ENCODE measurements at places on chromosomes 7 and 10. TPM values are rescaled to one million over a fixed set of nuclear protein-coding genes. Genes with fewer than 3 reads are reported as not detected.

- DNase-seq, result no peak
Measured at GRCh38 chr7:42856605-42856987, 55.3 kb downstream of the C7orf25 start.

GRCh38 chr10:116307455-116307854 is 16.8 kb upstream of the CCDC172 start:
- DNase-seq, result no peak

GRCh38 chr10:14508725-14509124 is 178.0 kb upstream of the FRMD4A start:
- no peak for DNase-seq

- DNase-seq, result no peak
Measured at GRCh38 chr7:116271161-116271913, 61.0 kb downstream of the TES start.

GRCh38 chr7:37982423-37982822 is 62.0 kb downstream of the EPDR1 start:
- no peak for DNase-seq

- DNase-seq, result no peak
Measured at GRCh38 chr7:149673006-149673405, 100.4 kb downstream of the ZNF467 start.

Gene TRPV6
- total RNA-seq, result not detected

Gene REEP3
- total RNA-seq, result 135 TPM

Gene NPY
- not detected for total RNA-seq

Gene GNGT1
- total RNA-seq, result not detected

Gene AGAP9
- total RNA-seq, result 9.9 TPM

Gene SPDYE2B
- total RNA-seq, result not detected

Gene FRA10AC1
- 20.3 TPM for total RNA-seq

Gene LSM5
- 109 TPM for total RNA-seq

Data from Panc1 (cell line).